Suprapubic skin (tissue), 4 donors: ENCODE measurements at places on chromosomes 7 and 10.

GRCh38 chr7:95088536-95089215 is 181.3 kb downstream of the PPP1R9A start:
- DNase-seq = no peak

- DNase-seq = no peak
Observed at GRCh38 chr10:126476246-126476645, 88.0 kb upstream of the ADAM12 start.

DNA sequence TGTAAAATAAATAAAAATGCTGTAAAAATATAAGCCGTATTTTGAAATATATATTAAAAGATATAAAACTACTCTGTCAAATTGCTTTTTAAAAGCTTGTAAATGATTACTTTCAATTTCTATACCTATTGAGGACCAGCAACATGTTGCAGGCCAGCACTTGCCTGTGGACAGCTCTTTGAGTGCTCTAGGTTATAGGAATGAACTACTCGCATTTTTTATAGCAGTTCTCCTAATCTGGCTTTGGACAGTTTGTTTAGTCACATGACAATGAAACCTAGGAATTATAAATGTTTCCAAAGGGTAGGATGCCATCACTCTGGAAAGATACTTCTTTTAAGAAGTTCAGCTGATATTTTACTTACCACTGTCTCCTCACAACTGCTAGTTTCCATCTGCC is 117.7 kb upstream of the PTPRZ1 start:
- no peak for DNase-seq

- no peak for DNase-seq
Observed at GRCh38 chr7:133230591-133231194, 22.2 kb upstream of the EXOC4 start.

DNA sequence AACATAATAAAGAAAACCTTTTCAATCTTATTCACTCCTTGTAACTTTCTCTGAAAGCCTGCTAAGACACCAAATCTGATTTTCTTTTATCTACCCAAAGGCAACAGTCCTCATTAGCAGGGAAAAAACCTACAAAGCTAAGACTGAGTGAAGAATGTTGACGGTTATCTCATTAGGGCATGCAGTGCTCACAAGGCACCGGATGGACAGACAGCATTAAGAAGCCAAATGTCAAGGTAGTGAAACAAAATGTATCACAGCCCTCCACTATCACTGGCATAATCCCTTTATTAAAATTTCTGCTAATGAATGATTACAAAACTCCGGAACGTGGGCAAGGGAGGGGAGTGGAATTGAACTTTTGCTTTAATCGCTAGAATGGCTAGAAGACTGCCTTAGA is 442.8 kb downstream of the NEBL start:
- DNase-seq = no peak

- DNase-seq = no peak
Observed at GRCh38 chr7:103114576-103115008, 34.3 kb downstream of the NAPEPLD start.

DNA sequence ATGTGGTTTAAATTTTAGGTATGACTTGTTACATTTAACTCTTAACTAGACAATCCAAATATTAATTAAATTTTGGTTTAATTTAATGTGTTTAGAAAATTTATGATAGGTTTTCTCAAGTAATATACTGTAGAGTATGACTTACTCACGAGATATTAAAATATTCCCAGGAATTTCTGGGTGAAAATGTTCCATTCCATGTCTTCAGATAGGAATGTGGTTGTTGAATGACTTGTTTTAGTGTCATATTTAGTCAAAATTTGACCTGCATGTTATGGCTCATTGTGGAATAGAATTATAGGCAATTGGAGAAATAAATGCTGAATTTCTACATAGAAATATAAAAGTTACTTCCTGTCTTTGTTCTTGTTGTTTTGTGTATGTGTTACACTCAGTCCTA is 46.7 kb downstream of the SHOC2 start:
- no peak for DNase-seq

GRCh38 chr7:44678101-44678470 is 70.6 kb upstream of the ZMIZ2 start:
- peak; percentile 71 for DNase-seq

- no peak for DNase-seq
Observed at GRCh38 chr7:67413670-67414069, 417.0 kb downstream of the TYW1 start.

DNA sequence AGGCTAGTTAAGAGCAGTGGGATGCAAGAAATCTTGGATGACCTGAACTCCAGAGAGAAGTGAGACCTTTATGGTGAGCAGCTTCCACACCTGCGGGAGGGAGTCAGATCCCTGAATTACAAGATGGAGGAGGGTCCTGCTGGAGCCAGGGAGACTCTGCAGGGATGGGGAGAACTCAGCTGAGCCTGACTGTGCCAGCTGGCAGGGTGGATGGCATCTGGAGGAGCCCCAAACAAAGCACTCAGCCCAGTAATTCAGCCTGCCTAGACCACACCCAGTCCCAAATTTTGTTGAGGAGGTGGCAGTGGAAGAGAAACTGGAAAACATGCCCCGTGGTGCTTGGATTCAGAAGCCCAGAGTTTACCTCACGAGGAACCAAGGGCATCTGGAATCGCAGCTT is 208.2 kb downstream of the WDR11 start:
- DNase-seq = no peak

DNA sequence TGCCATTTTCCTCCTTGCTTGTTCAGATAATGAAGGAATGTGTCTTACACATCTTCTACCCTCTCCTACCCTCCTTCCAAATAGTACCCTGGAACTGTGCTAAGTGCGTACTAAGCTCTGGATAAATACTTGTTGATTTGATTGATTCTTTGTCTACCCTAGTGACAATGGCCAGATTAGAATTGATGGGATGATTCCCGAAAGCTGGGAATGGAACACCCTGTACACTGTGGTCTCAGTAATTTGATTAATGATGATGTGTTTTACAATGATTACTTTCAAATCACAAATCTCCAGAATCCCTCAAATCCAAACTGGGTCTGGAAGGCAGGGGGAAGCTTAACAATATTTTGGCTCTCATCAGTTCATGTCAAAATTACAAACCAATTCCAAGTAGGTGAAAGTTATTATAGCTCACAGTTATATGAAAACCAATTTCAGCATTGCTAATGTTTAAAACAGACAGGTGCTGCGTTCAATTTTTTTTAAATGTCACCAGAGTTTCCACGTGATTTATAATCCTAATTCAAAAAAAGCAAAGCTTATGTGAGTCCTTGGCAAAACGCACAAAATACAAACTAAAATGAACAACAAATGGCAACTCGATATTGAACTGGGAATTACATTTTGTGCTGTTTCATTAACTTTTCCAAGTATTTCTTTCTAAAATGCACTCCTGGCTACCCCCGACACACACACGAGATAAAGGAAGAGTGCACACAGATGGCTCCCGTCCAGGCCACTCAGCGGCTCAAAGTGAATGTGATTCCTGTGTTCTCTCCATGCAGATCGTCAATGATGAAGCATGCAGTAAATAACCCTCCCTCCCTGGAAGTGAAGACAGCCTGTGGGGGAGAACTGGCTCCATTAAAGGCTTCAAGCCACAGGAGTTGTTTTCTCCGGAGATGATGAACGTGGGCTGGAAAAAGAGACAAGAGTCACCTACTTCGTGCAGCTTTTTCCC is 21.7 kb upstream of the ADRB1 start:
- no peak for DNase-seq

DNA sequence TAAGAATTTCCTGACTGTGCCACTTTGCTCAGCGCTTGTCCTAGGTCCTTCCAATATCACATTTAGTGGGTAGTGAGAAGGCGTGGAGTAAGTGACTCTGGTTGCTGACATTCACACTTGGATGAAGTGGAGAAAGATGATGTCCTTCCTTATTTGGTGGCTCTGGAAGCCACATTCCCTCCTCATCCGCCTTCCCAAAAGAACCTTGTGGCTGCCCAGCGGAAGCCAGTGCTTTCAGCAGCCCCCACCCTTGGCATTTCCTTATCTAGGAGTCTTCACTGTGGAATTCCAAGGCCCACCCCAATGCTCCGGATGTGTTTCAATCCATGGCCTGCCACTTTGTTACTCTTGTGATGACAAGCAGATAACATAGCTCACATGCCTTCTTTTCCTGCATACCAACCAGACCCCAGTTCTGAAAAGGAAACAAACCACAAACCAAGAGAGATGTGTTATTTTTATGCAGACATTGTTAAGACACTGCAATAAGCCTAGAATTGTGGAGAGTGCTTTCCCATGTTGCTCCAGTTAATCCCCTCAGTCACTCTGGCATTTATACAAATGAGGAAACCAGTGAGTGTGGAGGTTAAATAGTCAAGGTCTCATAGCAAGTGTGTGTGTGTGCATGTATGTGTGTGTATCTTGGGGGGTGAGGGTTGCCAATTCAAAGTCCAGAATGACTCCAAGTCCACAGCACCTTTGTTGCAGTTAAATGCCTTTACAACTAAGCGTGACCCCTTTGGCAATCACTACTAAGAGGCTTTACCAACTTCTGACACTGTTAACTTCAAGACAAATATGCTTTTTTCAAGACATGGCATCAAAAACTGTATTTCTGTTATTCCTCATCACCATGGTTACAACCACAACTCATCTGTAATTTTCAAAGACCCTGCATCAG is 10.3 kb upstream of the ANKRD1 start:
- no peak for DNase-seq

- no peak for DNase-seq
Observed at GRCh38 chr10:72502581-72502980, 123.3 kb downstream of the MICU1 start.

DNA sequence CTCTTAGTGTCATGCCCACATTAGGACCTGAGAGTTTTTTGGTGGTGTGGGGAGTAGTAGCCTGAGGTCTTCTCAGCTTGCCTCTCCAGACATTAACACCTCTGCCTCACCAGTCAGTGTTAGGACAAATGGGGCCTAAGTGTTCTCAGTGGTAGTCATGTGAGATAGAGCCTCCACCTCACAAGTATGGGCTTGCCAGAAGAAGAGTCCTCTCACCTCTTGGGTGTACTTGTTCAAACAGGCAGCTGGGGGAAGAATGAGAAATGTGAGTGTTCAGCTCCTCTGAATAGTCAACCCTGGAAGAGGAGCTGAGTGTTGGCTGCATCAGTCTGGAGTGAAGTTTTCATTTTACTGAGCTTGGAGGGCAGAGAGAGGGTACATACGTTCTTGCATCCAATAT is 464.6 kb downstream of the POM121L12 start:
- DNase-seq = no peak

GRCh38 chr10:63415640-63416244 is 50.0 kb downstream of the JMJD1C start:
- DNase-seq = no peak

GRCh38 chr10:2837674-2838073 is 229.7 kb upstream of the PFKP start:
- DNase-seq = no peak

DNA sequence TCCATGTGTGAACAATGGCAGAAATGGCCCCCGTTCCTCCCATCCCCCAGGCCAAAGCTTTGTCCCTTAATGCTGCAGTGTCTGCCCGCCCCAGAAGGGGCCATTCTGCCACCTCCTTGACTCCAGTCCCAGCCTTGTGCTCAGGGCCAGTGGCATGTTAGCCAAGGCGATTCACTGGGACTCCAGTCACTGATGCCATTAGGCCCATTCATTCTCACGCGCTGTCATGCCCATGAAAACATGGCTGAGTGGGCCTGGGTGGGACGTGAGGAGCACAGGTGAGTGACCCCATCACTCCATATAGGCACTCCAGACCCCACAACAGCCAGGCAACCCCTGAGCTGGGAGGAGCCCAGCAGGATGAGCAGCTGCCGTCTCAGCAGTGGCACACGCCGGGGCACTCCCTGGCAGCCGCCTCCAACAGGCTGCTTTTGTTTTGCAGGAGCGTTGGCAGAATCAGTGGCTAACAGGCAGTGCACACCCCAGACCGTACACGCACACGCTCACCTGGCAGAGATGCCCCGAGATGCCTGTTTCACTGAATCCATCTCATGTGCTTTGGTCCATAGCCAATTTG is 79.5 kb downstream of the TCERG1L start:
- DNase-seq = no peak

DNA sequence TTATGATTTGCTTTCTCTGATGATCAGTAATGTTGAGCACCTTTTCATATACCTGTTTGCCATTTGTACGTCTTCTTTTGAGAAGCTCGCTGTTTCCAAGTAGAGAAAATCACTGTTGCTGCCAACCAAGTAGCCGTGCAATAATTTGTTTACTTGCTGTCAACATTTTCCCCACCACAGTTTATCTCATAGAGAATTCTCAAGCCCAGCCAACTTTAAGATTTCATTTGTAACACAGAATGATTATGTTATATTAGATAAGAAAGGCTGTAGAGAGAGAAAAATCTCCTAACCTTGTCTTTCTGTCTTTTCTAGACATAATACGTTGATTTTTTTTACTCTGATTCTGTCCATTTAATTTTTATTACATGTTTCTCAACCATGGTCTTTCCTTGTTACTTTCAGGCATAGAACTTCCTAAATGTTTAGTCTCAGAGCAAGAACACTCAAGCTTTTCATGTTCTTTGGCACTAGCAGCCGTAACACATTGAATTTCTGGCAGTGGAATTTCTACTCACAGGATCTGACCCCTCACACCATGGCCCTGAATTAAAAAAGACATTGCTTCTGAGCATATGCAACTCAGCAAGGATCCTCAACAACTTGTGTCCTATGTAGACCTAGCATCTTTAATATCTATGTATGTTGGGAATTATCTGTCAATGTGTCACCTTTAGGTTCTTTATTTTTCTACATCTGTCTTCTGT is 23.1 kb downstream of the RPA3 start:
- no peak for DNase-seq

DNA sequence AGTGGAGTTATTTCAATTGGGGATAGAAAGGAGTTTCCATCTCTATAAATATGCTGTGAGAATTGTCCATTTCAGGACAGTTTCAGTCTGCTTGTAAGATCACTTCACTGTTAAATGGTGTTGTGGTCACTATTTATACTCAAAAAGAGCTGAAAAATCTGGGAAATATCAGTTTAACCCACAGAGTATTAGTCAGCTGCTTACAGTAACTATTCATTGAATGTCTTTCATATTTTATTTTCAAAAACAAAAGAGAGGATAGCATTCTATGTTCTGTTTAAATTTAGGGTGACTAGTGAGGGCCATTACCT is 85.4 kb upstream of the PLXDC2 start:
- no peak for DNase-seq

GRCh38 chr7:151568956-151569940 is 49.6 kb upstream of the RHEB start:
- no peak for DNase-seq

DNA sequence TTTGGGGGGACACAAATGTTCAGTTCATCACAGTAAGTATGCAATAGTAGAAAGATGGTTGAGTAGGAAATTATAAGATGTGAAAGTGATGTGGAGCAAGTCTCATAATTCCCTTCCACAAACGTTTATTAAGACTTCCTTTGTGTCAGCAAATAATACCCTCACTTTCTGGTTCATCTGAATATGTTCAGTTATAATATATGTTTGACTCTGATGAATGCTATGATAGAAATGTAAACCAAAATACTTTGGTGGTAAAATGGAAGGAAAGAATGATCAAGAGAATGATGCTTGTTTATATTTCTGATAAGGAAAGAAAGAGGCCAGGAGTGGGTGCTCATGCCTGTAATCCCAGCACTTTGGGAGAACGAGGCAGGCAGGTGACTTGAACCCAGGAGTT is 111.7 kb upstream of the PLXDC2 start:
- DNase-seq = no peak
